Stimulated activated CD4-positive, alpha-beta T cell treated with anti-CD3 and anti-CD28 coated beads, Interleukin-2, amount 100 ng/mL, for 48 hours (primary cell): ENCODE measurements at places on chromosomes 12 and 14.

DNA sequence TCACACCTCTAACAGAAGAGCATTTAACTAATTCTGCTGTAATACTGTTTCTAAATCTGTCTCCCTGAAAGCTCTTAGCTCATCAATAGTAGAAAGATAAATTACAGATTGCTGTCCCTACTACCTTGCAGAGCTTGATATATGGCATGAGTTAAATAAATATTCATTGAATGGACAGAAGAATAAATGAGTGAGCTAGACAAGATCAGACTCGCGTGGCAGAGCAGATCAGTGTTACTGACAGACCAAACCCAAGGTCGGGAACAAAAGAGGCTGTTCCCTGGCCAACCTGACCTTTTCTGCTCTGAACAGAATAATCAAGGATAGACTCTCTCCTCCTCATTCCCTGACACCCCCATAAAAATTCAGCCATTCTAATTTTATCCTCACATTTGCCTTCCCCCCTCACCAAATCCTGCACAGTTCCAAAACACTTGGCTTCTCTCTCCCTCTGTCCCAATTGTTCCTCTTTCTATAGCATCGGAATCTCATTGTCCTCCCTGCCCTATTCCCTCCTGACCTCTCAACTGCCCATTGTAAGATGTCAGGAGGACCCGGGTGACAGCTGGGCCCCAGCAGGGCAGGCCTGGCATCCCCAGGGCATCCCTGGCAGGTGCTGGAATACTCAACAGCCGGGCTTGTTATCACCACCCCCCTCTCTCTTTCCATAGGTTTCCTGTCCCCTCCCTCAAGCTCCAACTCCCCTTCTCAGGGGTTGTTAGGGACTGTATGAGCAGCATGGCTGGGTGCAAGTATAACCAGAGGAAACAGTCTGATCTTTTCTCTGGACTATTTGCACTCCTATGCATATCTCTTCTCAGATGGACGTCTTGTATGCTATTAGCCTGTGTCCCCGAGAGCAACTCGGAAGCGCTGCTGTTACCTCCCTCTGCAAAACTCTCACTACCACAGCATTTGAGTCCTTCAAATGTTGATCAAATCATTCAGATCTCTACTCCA, 19.9 kb downstream of the NEUROD4 start:
- no peak for DNase-seq

- no peak for DNase-seq
Measured at GRCh38 chr14:56963381-56963780, 153.1 kb upstream of the OTX2 start.

DNA sequence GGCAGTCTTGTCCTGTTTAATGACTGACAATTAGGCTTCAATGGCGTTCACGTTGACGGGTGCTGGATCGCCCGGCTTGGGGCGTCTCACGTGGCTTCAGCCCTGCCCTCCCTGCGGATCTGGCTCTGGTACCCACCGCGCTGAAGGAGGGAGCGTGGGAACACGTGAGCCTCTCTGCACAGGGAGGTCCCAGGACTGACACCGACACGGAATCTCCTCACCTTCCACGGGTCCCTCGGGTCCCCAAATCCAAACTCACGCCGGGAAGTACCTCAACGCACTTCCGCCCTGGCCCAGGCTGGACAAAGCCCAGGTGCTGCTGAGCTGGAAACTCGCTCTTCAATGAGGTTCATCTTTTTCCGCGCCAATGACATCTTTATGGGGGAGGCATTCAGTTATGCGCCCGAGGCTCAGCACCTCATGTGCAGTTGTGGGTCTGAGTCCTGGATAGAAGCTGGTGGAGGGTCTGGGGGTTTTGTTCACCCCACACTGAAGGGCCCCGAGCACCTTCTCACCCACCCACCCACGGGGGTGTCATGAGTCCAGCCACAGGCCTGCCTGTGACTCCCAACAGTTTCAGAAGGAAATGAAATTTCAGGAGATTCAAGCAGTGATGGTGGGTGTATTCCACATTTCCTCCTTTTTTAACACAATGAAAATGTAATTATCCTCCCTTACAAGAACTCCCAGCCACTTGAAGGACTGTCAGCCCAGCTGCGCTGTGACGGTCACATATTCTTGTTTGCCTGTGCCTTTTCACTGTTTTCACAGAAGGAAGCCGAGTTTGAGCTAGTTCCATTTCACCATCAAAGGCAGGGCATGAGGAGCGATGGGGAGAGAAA, 251.7 kb upstream of the SFSWAP start:
- DNase-seq = no peak

GRCh38 chr14:68405961-68406360, 386.9 kb downstream of the ZFP36L1 start:
- DNase-seq = no peak

- DNase-seq = no peak
Measured at GRCh38 chr14:31510222-31510621, 22.4 kb upstream of the GPR33 start.
